ENCODE measurements at places on chromosomes 13 and 19.

- DNase-seq = peak; percentile 48
These were observed 4.3 kb downstream of the RUVBL2 start for GRCh38 chr19:48997972-48998371.

DNA sequence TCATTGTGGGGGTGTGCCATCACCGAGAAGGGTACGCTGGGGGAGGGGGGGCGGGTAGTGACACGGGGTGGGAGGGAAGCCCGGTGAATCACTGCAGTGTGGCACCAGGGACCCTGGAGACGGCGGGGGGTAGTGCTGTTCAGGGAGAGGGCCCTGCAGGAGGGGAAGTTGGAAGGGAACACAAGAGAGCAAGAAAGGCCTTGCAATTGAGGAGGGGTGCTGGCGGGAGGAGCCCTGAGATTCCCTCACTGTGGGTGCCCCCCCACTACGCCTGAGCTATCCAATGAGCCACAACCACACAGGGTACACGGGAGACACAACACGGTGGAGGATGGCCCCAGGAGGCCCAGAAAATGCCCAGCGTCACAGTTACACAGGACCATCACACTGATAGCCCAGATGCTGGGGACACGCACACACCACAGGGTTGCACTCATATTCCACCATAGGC lies 516 bp upstream of the ATP1A3 start:
- DNase-seq = no peak

DNA sequence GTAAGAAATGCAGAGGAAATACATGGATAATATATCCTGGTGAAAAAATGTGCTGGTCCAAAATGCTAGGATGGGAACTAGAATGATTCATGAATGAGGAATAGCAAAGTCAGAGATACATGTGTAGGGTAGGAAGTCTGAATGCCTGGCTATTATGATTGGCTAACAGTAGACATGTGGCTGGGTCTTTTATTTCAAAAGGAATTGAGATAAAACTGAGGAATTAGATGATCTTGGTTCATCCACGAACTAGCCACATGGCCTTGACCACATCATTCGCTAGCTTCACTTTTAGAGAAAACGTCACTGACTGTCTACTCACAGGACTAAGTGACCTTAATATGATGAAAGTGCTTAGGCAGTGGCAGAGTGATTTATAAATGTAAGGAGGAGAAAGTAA lies 103.1 kb downstream of the TRPC4 start:
- DNase-seq = no peak

DNA sequence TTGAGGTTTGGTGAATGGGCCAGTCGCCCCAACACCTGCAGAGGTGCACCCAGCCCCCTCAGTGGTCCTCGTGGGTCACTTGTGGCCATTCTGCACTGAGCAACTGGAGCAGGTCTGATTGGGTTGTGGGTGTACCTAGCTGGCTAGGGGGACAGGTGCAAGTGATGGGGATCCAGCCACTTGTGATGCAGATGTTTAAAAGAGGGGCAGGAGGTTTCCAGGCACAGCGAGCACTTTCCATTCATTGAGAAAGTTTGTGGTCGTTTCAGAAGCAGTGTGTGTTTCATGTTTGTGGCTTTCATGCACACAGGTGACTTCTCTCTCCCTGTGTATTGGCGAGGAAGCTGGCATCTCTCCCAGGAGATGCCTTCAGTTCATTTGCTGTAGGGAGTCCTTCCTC lies 34.7 kb downstream of the TSSK6 start:
- no peak for DNase-seq

GRCh38 chr13:62489731-62490130 lies 1074.1 kb upstream of the PCDH20 start:
- DNase-seq = no peak

- DNase-seq = no peak
These were observed 18.7 kb upstream of the GPR12 start for GRCh38 chr13:26779321-26779720.

DNA sequence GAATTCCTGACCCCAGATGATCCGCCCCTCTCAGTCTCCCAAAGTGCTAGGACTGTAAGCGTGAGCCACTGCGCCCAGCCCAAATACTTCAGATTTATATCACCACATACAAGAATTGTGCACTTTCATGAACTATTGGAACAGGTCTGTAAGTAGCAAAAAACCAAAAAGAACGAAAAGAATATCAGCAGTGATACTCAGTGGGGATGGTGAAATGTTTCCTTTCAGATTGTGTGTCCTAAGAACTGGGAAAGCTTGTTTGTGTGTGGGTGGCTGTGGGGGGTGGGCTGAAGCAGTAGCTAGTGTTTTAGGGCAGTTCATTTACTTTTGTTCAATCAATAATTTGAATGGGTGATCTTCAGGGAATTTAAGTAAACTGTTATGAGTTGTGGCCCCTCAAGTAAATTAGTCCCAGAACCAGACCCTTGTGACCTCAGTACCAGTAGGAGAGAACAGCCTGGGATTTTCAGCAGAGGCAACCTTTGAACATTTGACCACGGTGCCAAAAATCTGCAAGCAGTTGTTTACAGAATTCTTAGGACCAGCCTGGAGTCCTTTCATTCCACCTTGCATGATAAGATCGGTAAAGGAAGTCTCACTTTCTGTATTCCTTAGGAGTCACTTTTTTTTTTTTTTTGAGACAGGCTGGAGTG lies 106.6 kb downstream of the LRCH1 start:
- no peak for DNase-seq

Measured in kidney capillary endothelial cell (primary cell).